ENCODE measurements at places on chromosomes 3 and 15. TPM values are rescaled to one million over a fixed set of nuclear protein-coding genes. Genes with fewer than 3 reads are reported as not detected.

The LMAN1L gene
- 21.9 TPM for total RNA-seq

The HGD gene
- not detected for total RNA-seq

The SNUPN gene
- 19.4 TPM for total RNA-seq

The PODXL2 gene
- total RNA-seq: 1.4 TPM

The NLGN1 gene
- 8.0 TPM for total RNA-seq

The GOLGA8K gene
- not detected for total RNA-seq

The PRR23C gene
- total RNA-seq: not detected

The STARD5 gene
- total RNA-seq: 2.2 TPM

The MESP2 gene
- 0.51 TPM for total RNA-seq

The THAP10 gene
- total RNA-seq: 3.7 TPM

The EFCAB12 gene
- not detected for total RNA-seq

The KPNA4 gene
- 120 TPM for total RNA-seq

The GP9 gene
- not detected for total RNA-seq

The ANP32A gene
- 134 TPM for total RNA-seq

The ZNF774 gene
- total RNA-seq: 4.6 TPM

The RPP25 gene
- 2.7 TPM for total RNA-seq

The ITIH4 gene
- 5.0 TPM for total RNA-seq

The KLHL6 gene
- total RNA-seq: 0.97 TPM

The THRB gene
- total RNA-seq: 25.9 TPM

The ACY1 gene
- 32.3 TPM for total RNA-seq

The INKA1 gene
- total RNA-seq: 3.1 TPM

The USP13 gene
- 122 TPM for total RNA-seq

The HDAC11 gene
- total RNA-seq: 37.5 TPM

The GRIP2 gene
- total RNA-seq: 39.3 TPM

The WDR53 gene
- 9.8 TPM for total RNA-seq

The MUC13 gene
- not detected for total RNA-seq

The NEK10 gene
- total RNA-seq: 9.8 TPM

The COMMD4 gene
- 42.1 TPM for total RNA-seq

The FOXL2NB gene
- not detected for total RNA-seq

The RHCG gene
- not detected for total RNA-seq

The EAF1 gene
- total RNA-seq: 6.7 TPM

The FGD5 gene
- 16.5 TPM for total RNA-seq

The SEMA7A gene
- total RNA-seq: 1.6 TPM

The CIB2 gene
- total RNA-seq: 21.2 TPM

The SLC9C1 gene
- 0.95 TPM for total RNA-seq

The CLDN16 gene
- total RNA-seq: not detected

The DCUN1D1 gene
- 36.9 TPM for total RNA-seq

The NANOGP8 gene
- total RNA-seq: not detected

The SOX2 gene
- 0.27 TPM for total RNA-seq

The HDC gene
- total RNA-seq: 0.57 TPM

The IL17RE gene
- 0.78 TPM for total RNA-seq
